ENCODE measurements at places on chromosomes 13 and 19.

- peak; percentile 57 for DNase-seq
These were observed 6.3 kb downstream of the ERICH4 start for GRCh38 chr19:41449079-41449864.

- DNase-seq = peak; percentile 86
These were observed 902 bp upstream of the ZNF428 start for GRCh38 chr19:43620061-43621001.

DNA sequence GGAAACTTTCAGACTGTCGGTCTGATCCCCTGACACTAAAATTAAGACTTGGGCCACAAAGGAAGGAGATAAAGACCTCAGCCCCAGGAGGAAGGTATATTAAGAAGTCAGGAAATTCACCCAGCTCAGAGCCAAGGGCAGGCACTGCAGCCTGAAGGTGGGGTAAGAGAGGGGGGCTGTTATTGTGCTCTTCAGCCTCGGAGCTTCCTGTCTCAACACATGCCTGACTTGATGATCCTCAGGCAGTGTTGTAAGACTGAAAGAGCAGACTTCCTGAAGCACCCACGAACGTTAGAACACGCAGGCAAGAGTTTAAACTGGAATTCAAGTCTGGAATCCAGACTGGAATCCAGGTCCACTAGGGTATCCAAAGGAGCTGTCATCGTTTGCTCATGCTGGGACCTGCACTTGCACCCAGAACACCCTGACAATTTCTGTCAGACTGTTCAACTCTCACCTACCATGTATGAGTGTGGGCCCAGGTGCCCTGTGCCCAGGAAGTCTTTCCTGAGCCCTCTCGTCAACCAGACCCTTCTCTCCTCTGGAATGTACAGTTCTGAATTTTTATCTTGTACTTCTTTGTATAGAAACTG lies 10.7 kb upstream of the FLT1 start:
- peak; percentile 19 for DNase-seq

DNA sequence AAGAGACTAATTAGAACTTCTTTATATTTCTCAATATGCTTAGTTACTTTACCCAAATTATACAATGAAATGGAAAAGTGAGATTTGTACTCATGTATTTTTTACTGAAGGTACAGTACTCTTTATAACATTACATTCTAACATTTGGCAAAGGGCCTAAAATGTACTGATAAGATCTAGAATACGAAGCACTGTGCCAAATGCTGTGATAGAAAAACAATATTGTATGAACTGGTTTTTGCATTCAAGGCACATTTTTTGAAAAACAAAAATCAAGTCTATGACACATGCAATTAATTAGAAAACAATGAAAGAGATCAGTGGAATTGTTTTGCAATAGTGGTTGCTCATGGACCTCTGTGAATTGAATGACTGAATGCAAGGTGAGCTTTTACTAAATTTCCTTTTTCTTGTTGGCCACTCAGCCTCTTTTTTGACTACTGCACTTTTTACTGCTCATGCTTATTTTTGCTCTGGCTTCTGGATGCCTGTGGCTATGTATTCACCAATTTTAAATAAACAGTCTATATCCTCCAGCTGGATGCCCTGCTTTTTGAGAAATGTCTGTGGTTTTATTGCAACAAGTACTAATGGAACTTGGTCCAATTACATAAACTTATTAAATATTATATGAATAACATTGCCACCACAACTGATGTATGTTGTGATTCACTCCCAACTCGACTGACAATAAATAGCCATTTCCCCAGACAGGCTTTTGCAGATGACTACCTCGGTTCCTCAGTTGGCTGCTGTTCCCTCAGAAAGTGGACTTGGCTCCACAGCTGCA lies 41.4 kb upstream of the OBI1 start:
- no peak for DNase-seq

DNA sequence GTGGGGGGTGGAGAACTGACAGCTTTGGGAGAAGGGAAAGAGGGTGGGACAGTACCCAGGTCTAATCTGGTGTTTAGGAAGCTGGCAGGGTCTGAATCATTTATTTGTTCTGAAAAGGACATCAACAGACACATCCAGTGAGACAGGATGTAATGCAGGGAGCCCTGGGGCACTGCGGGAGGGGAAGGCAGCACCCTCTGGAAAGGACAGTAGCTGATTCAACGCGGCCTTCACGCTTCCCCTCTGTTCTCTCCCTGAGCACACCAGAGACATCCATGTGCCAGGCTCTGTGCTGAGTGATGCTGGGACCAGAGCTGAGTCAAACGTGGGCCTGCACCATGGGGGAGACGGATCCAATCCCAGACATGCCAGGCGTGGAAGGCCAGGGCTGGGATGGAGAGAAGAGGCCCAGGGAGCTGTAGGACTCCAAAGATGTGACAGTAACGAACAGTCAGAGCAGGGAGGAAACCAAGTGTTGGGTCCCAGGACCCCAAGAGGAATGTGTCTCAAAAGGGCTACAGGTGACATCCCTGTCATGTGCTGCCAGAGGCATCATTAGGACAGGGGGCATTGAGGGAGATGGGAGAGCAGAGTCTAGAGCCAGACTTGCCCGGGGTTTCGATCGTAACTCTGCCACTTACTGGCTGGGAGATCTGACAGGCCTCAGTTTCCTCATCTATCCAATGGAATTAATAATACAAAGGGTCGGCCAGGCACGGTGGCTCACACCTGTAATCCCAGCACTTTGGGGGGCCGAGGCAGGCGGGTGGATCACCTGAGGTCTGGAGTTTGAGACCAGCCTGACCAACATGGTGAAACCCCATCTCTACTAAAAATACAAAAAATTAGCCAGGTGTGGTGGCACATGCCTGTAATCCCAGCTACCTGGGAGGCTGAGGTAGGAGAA lies 1.7 kb downstream of the ETFB start:
- no peak for DNase-seq

- DNase-seq = no peak
These were observed at the start of gene F10 for GRCh38 chr13:113122550-113123225. F10 (plus strand) TSS chr13:113122799; CDS start chr13:113122856, 57 bp downstream.

DNA sequence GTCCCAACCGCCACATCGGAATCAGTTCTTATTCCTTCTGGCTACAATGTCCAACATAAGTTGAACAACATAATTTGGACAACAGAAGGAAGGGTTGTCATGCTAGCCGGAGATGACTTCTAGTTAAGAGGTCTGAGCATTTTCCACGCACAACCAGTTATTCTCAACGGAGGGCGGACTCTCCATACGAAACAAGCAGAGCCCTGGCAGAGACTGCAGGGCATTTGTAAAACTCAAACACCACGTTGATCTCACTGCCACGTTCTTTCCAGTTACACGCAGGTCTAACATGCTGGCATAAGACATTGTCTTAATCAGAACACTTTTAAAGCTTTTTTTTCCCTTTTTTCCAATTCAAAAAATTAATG lies 38.3 kb upstream of the DCUN1D2 start:
- DNase-seq = no peak

DNA sequence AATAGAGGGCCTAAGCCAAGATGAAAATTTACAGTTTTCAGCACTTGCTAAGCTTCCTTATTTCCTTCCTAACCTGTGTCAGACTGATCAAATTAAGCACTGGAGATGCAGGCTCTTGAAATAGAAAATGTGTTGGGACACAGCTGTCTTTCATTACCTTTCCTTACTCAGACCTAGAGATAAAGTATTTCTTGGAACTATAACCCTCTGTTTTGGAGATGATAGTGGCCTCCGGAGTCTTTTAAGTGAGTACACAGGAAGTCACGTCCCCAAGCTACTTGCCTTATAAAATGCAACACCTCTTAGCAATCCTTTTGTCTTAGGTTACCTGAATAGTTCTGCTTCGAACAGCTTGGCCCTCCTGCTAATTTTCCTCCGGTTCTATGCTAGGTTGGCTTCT lies 12.4 kb upstream of the AKAP11 start:
- no peak for DNase-seq

- no peak for DNase-seq
These were observed 14.9 kb downstream of the ZIC5 start for GRCh38 chr13:99956473-99957349.

- no peak for DNase-seq
These were observed 8.9 kb downstream of the CIC start for GRCh38 chr19:42277821-42278451.

- DNase-seq = no peak
These were observed 7.1 kb upstream of the ZNF536 start for GRCh38 chr19:30364866-30365800.

GRCh38 chr13:33218426-33218825 lies 67.1 kb downstream of the STARD13 start:
- DNase-seq = no peak

DNA sequence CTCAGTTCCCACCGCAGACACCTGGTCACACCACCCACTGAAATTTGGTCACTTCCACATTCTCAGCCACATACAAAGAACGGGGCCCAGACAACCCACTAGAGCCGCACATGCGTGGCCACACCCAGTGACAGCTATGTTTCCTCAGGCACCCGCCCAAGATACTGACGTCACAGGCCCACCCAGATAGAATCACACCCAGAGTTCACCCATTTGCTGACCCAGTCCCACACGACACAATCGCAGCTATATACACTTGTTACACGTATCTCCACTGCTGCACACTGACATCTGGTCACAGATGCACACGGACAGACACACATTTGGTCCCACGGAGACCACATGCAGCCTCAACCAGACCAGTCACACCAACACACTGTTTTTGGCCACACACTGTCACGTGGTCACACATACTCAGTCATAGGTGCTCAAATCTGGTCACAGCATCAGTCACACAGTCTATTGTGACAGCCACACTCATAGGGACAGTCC lies 2.9 kb downstream of the NUMBL start:
- DNase-seq = no peak

GRCh38 chr13:99979453-99980200 lies 2.0 kb upstream of the ZIC2 start:
- no peak for DNase-seq

GRCh38 chr13:24074678-24075077 lies 85.8 kb upstream of the SPATA13 start:
- DNase-seq = no peak

DNA sequence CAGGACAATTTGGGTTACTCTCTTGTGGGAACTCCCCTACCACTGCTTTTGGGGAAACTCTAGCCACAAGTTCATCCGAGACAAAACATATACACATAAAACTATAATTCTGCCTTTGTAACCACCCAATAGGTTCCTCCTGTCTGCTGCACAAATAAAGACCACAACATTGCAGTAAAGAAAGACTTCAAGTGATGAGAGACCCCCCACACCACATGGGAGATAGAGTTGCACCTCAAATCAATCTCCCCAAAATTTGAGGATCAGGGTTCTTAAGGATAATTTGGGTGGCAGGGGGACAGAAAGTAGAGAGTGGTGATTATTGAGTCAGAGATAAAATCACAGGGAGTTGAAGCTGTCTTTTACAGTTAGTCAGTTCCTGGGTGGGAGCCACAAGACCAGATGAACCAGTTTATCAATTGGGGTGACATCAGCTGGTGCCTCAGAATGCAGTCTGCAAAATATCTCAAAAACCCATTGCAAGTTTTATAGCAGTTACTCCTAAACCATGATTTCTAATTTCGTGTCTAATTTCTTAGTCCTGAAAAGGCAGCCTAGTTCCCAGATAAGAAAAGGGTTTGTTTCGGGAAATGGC lies 1348.5 kb downstream of the PCDH9 start:
- DNase-seq = no peak

GRCh38 chr13:38262211-38262610 lies 87.4 kb upstream of the UFM1 start:
- no peak for DNase-seq

DNA sequence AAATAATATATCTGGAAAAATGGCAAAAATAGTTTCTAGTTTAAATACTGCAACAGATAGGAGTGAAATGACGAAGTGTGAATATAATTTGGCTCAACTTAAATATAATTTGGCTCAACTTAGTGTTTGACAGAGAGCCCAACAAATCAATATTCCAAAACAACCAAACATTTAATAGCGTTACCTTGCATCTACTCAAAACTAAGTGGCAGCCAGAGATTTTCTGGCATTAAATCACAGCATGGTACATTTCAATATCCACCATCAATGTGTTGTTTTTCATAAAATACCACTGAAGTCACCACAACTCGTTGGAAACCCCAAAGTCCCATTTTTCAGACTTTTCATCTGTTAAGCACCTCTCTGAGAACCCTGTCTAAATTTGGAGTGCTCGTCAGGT lies 69.6 kb downstream of the DCLK1 start:
- no peak for DNase-seq

DNA sequence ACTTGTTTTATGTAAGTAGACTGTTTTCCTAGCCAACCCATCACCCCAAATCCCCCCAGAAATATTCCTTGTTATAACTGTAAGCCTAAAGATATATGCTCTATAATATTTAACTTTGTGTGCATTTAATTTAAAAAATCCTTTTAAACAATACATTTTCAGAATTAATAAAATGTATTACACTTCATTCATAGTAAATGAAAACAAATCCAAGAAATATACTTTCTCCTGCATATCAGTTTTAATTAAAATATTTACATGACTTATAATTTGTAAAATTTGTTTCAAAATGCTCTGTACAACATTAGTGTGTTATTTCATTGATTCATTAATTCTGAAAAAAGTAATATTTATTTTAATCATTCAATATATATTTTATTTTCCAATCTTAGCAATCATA lies 669.1 kb upstream of the PCDH20 start:
- no peak for DNase-seq
